ENCODE measurements at places on chromosomes 7 and 10. TPM values are rescaled to one million over a fixed set of nuclear protein-coding genes. Genes with fewer than 3 reads are reported as not detected.

- DNase-seq, result no peak
- no peak overlapping the region for H3K27ac ChIP-seq
- H3K36me3 ChIP-seq, result no peaks in the 10 kb centered on the region
- H3K4me1 ChIP-seq, result no peaks in the 10 kb centered on the region
These were observed 1079.9 kb downstream of the CNTNAP2 start for GRCh38 chr7:147196481-147196880.

DNA sequence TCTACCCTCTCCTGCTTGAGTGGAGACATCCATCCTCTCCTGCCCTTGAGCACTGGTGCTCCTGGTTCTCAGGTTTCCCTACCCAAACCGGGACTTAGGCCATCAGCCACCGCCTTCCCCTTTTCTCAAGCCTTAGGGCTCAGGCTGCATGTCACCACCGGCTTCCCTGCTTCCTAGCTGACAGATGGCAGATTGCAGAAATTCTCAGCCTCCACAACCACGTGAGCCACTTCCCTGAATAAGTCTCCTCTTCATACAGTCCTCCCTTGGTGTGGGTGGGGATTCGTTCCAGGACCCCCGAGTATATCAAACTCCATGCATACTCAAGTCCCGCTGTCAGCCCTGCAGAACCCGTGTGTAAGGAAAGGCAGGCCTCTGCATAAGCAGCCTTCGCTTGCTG lies 203.5 kb upstream of the ZNF32 start:
- H3K27ac ChIP-seq, result no peak overlapping the region
- H3K4me3 ChIP-seq, result no peak overlapping the region
- no peaks in the 10 kb centered on the region for H3K27me3 ChIP-seq
- no peaks in the 10 kb centered on the region for H3K4me1 ChIP-seq

DNA sequence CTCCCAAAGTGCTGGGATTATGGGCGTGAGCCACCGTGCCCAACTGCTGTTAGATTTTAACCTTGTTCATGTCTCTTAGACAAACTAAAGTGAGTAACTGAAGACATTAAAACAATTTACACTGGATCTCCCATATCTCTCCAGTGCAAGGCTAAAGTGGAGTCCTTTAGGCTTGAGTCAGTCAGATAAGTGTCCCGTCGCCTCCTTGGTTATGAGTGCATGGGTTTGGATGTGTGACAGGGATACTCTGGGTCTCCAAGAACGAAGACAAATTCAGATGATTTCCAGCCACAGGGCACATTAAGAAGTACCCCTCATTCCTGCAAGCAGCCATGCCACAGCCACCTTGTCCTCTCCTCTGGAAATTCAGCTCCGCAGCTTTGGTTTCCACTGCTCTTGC lies 66.1 kb upstream of the PDZD8 start:
- peaks cover 11% of the 10 kb centered on the region for H3K27me3 ChIP-seq
- no peaks in the 10 kb centered on the region for H3K36me3 ChIP-seq
- no peaks in the 10 kb centered on the region for H3K4me1 ChIP-seq
- DNase-seq, result no peak
- H3K4me3 ChIP-seq, result no peak overlapping the region

DNA sequence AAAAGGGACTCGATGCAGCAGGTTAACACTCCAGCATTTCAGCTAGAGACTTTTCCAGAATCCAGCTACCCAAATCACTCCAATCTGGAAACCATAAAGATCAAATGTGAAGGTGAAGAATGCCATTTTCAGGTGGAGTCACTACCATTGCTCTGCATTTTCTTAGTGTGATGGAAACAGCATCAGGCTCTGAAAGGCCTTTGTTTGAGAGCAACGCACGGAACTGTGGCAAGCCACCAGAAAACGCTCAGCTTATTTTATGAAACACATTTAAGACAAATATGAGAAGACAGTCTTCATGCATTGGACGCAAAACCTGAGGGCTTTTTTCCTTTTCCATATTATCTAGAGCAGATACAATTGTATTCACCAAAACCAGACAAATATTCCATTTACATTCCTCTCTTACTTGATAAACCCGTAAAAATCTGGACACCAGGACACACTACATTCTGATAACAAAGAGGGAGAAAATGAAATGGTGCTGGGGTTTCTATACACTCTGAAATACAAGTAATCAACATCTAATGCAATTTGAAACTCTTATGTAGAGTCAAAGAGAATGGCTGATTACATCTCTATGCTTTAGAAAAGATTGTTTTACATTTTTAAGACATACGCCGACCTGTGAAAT lies 99.1 kb downstream of the NRP1 start:
- H3K27me3 ChIP-seq, result no peaks in the 10 kb centered on the region
- DNase-seq, result no peak
- H3K27ac ChIP-seq, result no peak overlapping the region
- peaks cover 24% of the 10 kb centered on the region for H3K36me3 ChIP-seq
- H3K4me1 ChIP-seq, result peaks cover 33% of the 10 kb centered on the region
- no peak overlapping the region for H3K4me3 ChIP-seq

Gene TMEM184A
- 75.8 TPM for total RNA-seq

DNA sequence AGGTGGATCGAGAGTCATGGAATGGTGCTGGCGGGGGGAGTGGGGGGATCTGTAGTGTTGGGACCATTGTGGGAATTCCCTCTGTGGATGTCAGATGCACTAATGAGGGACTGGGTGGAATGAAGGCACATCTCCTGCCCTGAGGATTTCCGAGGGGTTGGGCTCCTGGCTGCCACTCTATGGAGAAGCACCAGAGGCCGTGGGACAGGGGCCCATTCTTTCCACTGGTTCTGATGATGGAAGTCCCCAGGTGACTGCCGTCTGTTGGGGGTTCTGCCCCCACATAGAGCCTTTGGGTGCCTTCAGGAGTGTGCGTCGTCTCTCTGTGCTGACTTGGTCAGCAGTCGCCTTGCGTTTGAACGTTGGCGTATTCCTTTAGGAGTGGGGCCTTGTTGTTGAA lies 202.9 kb downstream of the GLRX3 start:
- H3K27me3 ChIP-seq, result no peaks in the 10 kb centered on the region
- H3K4me3 ChIP-seq, result no peak overlapping the region
- no peaks in the 10 kb centered on the region for H3K36me3 ChIP-seq
- H3K27ac ChIP-seq, result no peak overlapping the region
- no peaks in the 10 kb centered on the region for H3K4me1 ChIP-seq

Gene GFRA1
- not detected for total RNA-seq

DNA sequence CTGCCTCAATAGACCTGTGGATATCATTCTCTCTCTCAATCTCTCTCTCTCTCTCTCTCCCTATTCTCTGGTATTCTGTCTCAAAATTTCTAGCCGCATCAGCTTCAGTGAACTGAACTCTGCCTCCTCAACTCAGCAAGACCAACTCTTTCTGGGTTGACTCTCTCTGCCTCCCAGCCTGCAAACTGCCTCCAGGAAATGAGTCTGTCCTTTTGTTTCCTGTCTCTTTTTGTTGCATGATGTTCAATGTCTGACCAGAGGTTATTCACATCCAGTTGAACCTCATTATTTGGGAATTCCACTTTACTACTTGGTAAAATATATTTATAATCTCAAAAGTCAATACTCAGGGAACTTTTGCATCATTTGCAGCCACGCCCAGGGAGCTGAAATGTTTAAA lies 682.7 kb upstream of the FZD8 start:
- H3K27me3 ChIP-seq, result no peaks in the 10 kb centered on the region
- H3K4me1 ChIP-seq, result no peaks in the 10 kb centered on the region
- no peaks in the 10 kb centered on the region for H3K36me3 ChIP-seq
- no peak overlapping the region for H3K27ac ChIP-seq

GRCh38 chr7:5539013-5539411 lies 115.4 kb upstream of the TNRC18 start:
- no peaks in the 10 kb centered on the region for H3K36me3 ChIP-seq
- H3K4me1 ChIP-seq, result no peaks in the 10 kb centered on the region
- no peak overlapping the region for H3K4me3 ChIP-seq
- DNase-seq, result no peak

Gene SFRP5
- 0.20 TPM for total RNA-seq

DNA sequence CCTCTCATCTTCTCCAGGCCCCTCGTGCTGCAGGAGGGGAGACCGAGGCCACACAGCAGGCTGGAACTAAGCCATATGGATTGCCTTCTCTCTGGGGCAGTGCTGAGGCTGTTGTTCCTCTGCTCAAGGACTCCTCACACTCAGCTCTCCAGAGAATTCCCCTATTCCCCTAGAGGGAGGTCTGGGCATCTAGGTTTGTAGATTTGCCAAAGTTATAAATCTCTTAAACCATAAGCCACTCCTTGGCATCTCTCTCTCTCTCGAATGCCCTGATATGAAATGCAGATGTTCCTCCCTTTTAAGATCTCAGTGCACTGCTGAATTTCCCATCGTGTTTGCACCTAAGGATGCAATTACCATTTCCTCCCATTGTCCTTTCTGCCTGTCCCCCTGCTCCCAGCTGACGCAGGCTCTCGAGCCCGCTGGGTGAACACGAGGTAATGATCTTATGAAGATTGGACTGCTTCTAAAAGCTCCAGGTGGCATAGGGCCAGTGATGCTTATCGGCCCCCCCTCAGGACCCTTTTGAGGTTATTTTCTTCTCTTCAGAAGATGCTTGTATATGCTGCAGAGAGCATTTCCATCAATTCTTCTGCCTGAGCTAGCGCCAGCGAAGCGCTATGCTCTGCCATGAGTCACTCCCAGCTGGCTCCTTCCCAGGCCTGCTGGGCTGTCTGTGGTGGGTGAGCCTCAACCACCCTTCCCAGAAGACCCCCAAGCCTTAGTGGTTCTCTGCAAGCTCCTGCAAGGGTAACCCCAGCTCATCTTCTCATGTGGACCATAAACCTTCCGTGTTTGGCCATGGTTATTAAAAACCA lies 41.6 kb upstream of the AQP1 start:
- no peak for DNase-seq
- H3K4me3 ChIP-seq, result no peak overlapping the region
- no peak overlapping the region for H3K27ac ChIP-seq
- no peaks in the 10 kb centered on the region for H3K4me1 ChIP-seq

DNA sequence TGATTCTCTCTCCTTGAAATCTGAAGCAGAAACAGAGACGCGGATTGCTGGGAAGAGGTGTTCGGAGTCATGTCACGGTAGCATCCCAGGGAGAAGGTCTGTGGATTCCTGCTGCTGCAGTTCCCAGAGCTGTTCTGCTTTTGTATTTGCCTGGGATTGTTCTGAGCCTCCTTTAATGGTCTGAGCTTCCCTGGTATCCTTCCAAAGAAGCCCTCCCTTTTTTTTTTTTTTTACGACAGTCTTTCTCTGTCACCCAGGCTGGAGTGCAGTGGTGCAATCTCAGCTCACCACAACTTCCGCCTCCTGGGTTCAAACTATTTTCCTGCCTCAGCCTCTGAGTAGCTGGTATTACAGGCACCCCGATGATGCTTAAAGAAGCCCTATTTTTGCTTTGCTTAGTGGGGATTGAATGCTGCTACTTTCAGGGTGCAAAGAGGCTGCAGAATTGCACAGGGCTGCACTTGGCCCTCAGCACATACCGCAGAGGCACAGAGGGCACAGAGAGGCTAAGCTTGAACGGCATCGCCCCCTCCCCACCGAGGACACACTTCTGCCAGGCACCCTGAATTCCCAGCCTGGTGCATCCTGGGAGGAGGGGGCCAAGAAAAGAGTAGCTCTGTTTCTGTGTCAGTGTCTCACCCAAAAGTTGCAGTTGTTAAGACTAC lies 208.6 kb upstream of the GALNT17 start:
- no peaks in the 10 kb centered on the region for H3K27me3 ChIP-seq
- no peaks in the 10 kb centered on the region for H3K36me3 ChIP-seq
- DNase-seq, result no peak
- H3K4me1 ChIP-seq, result no peaks in the 10 kb centered on the region

- no peak for DNase-seq
- no peak overlapping the region for H3K4me3 ChIP-seq
- no peak overlapping the region for H3K27ac ChIP-seq
- H3K36me3 ChIP-seq, result peaks cover 10% of the 10 kb centered on the region
- H3K27me3 ChIP-seq, result no peaks in the 10 kb centered on the region
These were observed 223.7 kb downstream of the MAD1L1 start for GRCh38 chr7:2008936-2009540.

- peak; percentile 14 for DNase-seq
- H3K27me3 ChIP-seq, result no peaks in the 10 kb centered on the region
- no peaks in the 10 kb centered on the region for H3K36me3 ChIP-seq
- H3K27ac ChIP-seq, result no peak overlapping the region
- H3K4me1 ChIP-seq, result peaks cover 7% of the 10 kb centered on the region
- H3K4me3 ChIP-seq, result peak overlapping the region; percentile 59
These were observed 53.4 kb upstream of the FHIP2A start for GRCh38 chr10:114767986-114768821.
